Stimulated activated CD8-positive, alpha-beta memory T cell treated with anti-CD3 and anti-CD28 coated beads, Interleukin-15, amount 100 ng/mL, for 24 hours (primary cell): ENCODE measurements at places on chromosomes 16 and 17.
A peak's percentile ranks its signal among the peaks of the same experiment; 100 is the strongest.

DNA sequence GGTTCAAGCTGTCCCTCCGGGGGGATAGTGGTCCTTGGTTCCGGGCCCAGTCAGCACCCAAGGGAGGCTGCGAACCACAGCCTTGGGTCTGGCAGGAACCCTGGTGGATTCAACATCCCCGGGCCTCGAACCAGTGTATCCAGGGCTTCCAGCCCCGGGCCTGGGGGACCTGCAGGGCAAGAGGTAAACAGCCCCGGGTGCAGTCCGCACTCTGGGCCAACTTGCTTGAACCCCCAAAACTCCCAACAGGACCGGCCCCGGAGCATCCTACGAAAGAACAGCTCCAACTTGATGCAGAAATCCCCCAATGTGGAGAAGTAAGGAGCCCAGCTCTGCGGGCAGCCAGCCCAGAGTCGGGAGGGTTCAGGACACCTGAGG lies 1.5 kb upstream of the NEURL4 start:
- DNase-seq = no peak

DNA sequence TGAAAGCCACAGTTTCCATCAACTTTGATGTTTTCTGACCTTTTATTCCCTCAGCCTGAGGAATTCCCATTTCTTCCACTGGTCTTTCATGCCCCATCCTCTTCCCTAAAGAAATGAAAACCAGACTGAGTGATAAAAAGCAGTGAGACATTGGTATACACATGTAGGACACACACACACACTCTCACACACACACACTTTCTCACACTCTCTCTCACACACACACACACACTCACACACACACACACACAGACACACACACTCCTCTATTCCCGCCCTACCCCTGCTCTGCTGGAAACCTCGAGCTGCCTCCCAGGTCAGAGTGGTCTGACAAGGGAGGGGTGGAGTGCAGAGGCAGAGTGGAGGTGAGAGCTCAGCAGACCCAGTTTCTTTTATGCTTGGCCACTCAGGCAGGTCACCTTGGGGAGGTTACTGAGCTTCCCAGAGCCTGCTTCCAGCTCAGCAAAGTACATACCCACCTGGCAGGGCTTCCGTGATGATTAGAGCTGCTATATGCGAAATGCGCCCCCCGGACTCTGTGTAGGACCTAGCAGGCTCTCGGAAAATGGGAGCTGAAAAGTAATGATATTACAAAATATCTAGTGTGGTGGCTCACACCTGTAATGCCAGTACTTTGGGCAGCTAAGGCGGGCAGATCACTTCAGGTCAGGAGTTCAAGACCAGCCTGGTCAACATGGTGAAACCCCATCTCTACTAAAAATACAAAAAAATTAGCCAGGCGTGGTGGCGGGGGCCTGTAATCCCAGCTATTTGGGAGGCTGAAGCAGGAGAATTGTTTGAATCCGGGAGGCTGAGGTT lies 30.7 kb downstream of the CCR7 start:
- DNase-seq = no peak

DNA sequence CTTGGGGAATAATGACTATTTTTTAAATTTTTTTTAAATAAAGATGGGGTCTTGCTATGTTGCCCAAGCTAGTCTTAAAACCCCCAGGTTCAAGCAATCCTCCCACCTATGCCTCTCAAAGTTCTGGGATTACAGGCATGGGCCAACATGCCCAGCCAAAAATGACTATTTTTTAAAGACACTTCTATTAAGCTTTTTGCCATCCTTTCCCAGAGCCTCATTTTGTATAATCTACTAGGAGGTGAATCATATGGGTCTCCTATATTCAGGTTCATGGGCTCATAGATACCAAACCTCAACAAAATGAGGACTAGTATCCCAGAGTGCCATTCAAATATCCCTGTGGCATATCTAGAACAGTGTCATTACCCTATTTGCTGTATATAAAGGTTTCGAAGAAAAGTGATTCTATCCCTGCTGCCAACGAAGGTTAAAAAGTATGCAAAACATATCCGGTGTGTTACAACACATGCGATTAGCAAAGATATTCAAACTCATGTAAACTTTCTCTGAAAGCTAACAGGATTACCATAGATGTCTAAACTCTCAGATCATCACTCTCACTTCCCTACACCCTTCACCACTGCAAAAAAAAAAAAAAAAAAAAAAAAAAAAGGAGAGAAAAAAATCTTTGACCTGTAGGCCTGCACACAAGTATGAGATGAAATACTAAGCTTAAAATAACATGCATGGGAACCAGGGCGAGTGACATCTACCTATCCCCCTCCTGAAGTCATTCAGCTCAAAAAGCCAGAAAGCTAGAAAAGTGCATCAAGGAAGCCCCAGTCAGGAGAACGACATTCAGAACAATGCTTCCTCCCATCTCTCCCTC lies 23.5 kb downstream of the XPO6 start:
- DNase-seq = no peak

DNA sequence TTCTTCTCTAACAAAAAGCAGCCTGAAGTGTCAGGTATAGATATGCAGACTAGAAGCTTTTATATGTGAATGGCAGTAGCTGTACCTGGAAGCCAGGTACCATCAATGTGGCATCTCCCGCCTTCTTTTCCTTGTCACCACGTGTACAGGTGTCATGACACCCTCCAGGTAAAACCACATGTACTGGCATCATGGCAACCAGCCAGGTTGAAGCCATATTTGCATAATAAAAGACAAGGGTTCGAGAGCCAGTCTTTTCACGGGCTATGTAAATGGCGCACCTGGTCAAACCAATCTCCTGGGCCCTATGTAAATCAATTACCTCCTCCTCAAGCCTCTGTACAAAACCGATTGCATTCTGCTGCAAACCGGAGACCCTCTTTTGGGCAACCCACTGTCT lies 541.3 kb downstream of the CDH11 start:
- DNase-seq = no peak

DNA sequence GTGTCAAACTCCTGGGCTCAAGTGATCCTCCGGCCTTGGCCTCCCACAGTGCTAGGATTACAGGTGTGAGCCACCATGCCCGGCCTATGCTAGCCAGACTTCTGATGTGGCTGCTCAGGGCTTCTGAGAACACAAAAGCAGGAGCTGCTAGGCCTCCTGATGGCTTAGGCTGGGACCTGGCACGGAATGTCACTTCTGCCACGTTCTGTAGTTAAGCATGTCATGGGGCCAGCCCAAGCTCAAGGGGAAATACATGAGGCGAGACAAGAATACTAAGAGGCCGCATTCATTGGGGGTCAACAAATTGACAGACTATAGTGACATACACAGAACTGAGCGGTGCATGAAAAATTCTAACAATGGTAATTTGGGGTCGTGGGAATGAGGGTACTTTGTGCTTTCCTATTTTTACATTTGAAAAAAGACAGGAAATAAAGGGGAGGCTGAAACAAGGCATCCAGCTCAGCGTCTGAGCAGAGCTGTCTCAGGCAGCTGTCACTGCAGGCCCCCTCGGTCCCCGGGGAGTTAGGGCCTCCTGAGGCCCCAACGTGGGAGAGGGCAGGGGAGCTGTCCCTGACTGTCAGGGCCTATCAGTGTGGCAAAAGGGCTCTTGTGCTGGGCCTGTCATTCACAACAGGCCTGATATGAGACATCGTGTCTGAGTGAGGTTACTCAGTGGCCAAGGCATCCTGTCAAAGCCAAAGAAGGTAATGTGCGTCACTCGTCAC lies 26.4 kb downstream of the CFAP20 start:
- DNase-seq = no peak

DNA sequence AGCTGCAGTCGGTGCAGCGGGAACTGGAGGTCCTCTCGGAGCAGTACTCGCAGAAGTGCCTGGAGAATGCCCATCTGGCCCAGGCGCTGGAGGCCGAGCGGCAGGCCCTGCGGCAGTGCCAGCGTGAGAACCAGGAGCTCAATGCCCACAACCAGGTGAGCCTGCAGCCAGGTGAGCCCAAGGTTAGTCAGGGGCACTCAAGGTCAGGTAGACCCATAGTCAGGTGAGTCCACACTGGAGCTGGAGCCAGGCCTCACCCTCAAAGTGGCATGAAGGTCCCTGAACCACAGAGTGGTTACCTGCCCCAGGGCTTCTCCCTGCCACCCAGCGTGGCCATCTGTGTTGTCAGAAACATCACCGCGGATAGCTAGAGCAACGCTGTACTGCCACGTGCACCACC lies 32.2 kb downstream of the PLD6 start:
- DNase-seq = no peak

DNA sequence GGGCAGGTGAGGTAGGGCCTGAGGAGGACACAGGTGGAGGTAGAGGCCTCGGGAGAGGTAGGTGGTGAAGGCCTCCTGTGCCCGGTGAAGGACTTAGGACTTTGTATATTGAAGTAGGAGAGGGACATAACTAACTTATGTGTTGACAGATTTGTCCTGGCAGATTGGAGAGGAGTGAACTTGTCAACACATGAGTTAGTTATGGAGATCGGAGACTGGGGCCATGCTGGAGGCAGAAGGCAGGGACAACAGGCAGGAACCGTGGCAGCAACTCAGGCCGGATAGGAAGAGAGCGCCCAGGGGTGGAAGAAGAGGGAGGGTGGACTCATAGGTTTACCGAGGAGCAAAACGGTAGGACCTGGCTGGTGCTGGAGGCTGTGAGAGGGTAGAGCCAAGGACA lies 18.4 kb downstream of the GLP2R start:
- DNase-seq = no peak

GRCh38 chr16:1501630-1502029 lies 8.5 kb downstream of the TELO2 start:
- DNase-seq = no peak

GRCh38 chr16:71961066-71962039 lies 38.8 kb downstream of the PKD1L3 start:
- DNase-seq = peak; percentile 50

DNA sequence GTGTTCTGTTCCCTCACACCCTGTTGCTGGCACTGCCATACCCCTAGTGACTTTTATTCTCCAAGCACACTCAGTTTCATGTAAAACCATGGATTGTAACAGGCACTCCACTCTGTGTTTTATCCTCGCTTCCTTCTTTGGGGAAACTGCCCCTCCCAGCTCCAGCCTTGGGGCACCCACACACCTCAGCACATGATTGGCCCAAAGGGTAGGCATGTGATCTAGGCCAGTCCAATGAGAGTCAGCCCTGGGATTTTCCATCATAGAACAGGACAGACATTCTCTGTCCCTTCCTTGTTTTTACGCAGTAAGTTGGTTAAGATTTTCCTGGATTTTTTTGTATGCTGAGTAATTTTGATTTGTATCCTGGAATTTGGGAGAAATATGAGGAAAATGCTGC lies 115.4 kb downstream of the C16orf95 start:
- DNase-seq = no peak

GRCh38 chr16:92431-93339 lies 14.7 kb downstream of the MPG start:
- DNase-seq = no peak

DNA sequence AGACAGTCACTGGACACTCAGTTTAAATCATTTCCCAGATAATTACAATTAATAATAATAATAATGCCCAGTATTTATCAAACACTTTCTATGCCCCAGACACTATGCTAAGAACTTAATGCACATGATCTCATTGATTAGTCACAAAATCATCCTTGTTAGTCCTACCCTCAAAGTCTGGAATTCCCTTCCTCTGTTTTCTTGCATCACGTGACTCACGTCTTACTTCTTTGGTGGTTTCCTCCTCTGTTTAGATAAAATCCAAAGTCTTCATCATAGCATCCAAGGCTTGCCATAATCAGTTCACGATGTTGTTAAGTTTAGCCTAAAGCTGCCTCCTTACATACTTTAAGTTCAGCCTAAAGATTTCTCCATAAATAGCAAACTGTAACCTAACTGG lies 471.9 kb downstream of the PMP22 start:
- DNase-seq = no peak

DNA sequence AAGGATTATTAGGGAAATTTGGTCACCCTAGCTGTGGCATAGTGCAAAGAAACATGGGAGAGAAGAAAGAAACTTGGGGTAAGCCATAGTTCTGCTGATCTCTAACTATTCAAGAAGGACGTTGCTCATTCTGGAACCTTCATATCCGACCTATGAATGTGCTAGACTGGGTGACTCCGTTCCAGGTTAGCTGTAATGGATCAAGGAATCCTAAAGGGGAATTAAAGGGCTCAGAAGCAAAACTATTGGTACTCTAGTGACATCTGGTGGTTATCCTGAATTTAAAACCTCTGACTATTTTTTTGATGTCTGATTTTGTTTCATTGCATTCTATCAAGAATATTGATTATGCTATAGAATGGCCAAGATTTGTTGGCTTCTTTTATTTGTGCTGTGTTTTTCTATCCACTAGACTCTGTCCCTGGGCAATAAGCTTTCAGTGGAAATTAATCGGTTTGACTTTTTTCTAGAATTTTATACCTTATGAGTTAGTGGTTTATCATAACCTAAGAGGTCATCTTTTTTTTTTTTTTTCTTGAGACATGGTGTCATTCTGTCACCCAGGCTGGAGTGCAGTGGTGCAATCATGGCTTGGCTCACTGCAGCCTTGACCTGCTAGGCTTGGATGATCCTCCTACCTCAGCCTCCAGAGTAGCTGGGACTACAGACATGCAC lies 19.5 kb downstream of the PCTP start:
- DNase-seq = no peak

- DNase-seq = no peak
Measured at GRCh38 chr17:57442914-57443571, 186.7 kb downstream of the MSI2 start.

DNA sequence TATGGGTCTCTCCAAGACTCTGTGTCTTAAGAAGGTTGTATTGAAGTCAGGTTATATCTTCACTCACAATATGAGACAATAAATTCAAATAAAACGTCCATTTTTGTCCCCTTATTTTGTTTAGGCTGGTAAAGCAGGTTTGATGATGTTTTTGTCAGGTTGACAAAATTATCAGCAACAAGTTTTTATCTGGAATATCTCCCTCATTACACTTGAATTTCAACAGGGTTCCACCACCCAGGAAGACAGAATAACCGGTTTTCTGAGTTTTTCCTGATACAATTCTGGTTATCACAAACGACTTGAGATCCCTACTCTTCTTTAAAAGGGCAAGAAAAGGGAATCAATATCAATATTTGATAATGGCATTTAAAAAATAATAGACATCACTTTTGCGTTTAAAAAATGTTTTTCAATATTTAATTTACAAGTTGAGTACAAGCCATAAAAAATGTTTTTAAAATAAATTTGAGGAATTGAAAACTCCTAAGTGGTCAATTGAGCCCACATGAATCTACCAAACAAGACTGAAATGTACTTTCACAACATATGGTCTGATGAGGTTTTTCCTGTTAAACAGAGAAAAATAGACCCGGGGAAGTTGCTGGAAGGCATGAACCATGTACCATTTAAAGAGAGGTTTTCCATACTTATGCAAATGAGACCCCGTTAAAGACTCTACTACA lies 1.4 kb upstream of the ATP6V0A1 start:
- no peak for DNase-seq

- no peak for DNase-seq
Measured at GRCh38 chr16:3637371-3637923, 17.0 kb upstream of the DNASE1 start.
